NCI-H1105 (cell line): ENCODE measurements at places on chromosomes 4 and X.
A peak's percentile ranks its signal among the peaks of the same experiment; 100 is the strongest.

- peak; percentile 51 for DNase-seq
Measured at GRCh38 chr4:148376151-148376550, 66.1 kb downstream of the NR3C2 start.

DNA sequence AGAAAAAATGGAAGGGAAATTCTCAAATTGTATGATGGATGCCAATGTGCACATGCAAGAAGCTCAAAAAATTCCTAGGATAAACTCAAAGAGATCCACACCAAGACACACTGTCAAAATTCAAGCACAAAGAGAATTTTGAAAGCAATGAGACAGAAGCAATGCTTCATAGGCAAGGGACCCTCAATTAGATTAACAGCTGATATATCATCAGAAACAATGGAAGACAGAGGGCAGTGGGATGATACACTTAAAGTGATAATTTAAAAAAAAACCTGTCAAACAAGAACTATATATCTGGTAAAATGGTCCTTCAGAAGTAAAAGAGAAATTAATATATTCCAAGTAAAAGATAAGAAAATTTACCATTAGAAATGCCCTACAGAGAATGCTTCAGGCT is 306.3 kb upstream of the PCDH7 start:
- DNase-seq, result no peak

- DNase-seq, result no peak
Measured at GRCh38 chrX:132533409-132533808, 44.6 kb upstream of the MBNL3 start.

DNA sequence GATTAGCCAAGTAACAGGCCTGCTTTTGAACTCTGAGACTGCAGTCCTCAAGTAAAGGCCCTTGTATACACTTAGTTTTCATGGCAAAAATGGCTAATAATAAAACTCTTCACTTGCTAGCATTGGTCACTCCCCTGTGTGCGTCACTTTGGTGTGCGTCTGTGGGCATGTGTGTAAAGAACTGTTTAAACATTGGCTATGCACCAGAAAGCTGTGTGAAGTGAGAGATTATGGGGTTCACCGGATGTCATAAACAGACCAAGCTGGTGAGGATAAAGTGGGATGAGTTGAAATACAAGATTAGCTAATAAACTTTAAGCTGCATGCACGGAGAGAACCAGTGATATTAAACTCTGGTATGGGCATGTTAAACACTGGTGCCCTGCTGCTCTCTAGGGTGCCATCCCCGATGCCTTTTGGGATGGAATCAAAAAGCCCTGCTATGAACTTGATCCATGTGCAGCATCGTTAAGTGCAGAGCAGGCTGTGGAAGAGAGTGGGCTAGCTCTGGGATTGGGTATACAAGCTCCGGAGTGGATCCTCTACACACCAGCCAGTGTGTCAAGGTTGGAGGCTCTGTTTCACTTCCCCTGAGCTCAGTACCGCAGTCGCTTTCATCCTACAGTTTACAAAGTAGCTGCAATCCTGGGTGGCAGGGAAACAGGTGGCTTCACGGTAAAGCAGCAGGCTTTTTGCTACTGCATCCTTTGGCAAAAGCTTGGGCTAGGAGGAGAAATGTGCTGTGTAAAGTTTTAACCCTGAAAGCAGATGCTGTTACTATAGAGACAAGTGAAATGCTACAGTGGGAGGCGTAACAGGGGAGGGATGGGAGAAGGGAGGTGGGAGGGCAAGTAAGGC is 108.3 kb upstream of the SLC4A4 start:
- no peak for DNase-seq

DNA sequence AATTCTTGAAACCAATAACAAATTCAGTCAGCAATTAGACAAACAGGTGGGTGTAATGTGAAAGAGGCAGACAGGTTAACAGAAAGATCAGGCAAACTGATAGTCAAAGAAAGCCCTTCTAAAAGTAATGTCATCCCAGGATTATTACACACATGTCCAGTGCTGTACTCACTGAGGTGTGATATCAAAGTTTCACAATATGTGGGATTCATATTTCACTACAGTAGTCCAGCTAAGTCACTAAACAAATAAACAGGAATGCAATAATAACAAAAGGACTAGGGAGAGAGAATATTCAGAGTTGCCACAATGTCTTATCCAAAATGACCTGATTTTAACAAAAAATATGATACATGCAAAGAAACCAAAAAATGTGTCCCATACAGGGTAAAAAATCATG is 787.5 kb downstream of the FSTL5 start:
- no peak for DNase-seq

DNA sequence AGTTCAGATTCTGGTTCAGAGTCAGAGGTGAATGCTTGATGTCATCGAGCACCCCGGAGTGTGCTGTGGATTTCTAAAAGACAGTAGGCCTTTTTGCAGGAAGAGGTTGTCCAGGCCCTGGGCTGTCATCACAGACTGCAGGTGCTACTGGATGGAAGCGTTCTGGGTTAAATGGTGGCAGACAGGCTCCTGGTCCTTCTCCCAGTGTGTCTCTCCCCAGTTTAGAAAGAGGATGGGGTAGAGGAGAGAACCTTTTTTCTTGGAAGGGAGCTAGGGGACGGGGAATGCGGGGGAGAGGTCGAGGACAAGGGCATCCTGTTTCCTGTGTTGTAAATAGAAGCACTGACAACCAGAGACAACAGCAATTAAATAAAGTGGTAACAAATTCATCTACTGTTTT is 102.3 kb upstream of the NUDT6 start:
- no peak for DNase-seq

DNA sequence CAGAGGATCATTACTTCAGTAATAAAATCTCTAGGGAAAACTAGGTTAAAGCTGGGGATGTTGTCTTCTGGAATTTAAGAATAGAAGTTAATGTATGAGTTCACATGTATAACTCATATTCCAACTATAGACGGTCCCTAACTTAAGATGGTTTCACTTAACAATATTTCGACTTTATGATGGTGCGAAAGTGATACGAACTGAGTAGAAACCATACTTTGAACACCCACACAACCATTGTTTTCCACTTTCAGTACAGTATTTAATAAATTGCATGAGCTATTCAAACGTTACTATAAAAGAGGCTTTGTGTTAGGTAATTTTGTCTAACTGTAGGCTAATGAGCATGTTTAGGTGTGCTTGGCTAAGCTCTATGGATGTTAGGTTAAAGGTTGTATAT is 38.7 kb downstream of the CCSER1 start:
- no peak for DNase-seq

GRCh38 chrX:25726539-25726938 is 411.6 kb upstream of the MAGEB18 start:
- DNase-seq, result no peak

DNA sequence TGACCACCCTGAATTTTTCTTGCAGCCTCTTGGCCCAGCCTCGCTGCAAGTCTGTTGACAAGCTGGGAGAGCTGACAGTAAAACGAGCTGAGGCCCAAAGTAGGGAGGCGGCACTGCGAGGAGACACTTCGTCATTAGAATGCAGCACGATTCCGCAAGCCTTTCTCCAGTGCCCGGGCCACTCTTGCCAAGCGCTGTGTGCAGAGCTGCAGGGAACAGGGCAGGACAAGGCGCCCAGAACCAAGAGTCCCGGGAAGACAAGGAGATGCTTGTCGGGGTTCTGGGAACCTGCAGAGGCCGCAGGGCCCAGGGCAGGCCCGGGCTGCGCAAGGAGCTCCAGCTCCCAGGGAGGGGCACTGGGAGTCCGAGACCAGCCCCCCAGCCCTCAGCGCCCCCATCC is 187.1 kb downstream of the BCOR start:
- DNase-seq, result no peak

- no peak for DNase-seq
Measured at GRCh38 chrX:65647801-65648200, 19.7 kb upstream of the MSN start.

DNA sequence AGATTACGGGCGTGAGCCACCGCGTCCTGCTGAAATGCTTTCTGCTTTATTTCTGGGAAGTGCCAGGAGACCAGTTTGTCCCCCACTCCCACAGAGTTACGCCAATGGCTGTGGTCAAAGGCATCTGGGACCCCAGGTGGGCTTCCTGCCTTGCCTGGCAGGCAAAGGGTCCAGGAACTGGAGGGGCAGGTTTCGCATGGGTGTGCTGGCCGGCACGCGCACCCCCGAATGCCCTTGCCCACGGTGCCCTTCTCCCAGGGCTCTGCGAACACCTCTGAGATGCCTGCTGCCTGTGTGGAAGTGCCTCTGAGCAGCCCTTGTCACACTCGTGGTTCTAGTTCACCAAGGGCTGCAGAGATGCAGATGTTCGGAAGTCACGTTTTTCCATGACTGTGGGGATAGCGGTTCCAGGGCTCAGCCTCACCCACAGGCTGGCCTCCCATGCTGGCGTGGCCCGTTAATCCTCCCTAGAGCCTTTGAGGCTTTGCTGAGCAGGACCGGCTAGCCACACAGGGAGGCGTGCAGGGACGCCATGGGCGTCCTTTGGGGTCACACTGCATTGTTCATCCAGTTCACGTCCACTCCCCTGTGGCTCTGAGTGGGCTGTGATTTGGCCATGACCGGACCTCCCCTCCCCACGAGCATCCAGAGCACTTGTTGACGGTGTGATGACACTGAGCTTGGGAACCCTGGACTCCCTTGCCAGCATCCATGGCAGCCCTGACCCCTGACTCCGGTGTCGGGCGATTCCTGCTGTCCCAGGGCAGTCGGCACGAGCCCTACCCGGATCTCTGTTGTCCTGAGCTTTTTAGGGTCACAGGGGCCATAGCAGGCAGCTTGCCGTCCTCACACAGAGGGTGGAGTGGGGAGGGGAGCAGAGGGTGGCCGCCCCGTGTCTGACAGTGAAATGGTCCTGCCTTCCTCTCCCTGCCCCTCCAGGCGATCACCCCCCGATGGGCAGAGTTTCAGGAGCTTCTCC is 12.7 kb upstream of the ADD1 start:
- DNase-seq, result no peak

GRCh38 chr4:168134651-168135050 is 42.3 kb downstream of the ANXA10 start:
- no peak for DNase-seq
